Neuronal stem cell (in vitro differentiated cells): ENCODE measurements at places on chromosomes 3 and 15.

- DNase-seq = no peak
Measured at GRCh38 chr3:16430717-16431630, 82.5 kb downstream of the RFTN1 start.

DNA sequence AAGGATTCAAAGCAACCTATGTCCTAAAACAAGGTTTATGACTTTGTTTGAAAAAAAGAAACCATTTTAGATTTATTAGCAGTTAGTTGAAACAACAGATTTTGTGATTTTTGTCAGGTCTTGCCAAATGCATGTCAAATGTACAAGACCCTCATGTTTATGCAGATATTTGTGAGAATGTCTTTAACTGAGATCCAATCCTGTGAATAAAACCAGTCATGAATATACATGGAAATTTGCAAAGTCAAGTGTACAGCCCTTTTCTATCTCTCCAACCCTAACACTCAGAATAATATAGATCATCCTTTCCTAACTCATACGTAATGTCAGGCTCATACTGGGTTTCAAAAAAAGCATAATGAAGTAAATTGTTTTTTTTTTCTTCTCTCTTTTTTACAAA, 76.4 kb downstream of the DUT start:
- DNase-seq = no peak

DNA sequence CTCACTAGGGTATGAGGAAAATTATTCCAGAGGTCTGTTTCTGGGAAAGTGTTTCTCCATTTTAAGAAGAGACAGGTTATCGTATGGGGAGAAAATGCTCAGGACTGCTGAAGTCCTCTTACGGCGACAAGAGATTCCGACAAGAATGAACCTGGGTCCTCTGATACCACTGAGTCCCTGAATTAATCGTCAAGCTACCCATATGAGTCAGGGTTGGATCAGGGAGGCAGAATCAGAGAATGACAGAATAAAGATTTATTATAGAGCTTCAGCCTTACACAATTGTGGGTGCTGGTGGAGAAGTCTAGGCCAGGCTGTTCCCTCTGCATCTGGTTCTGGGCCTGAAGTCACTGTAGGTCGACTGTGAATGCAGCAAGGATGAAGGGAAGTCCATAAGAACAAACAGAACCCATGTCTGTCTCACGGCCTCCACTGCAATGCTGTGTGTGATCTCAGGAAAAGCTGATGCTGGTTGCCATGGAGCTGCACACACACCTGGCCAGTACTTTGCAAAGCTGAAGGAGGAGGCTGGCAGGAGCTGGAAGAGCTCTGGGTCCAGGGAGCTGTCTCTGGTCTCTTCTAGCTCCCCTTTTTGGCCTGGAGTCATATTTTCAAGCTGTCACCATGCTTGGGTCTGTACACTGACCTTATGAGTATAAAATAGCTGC, 83.9 kb downstream of the HHLA2 start:
- DNase-seq = no peak

DNA sequence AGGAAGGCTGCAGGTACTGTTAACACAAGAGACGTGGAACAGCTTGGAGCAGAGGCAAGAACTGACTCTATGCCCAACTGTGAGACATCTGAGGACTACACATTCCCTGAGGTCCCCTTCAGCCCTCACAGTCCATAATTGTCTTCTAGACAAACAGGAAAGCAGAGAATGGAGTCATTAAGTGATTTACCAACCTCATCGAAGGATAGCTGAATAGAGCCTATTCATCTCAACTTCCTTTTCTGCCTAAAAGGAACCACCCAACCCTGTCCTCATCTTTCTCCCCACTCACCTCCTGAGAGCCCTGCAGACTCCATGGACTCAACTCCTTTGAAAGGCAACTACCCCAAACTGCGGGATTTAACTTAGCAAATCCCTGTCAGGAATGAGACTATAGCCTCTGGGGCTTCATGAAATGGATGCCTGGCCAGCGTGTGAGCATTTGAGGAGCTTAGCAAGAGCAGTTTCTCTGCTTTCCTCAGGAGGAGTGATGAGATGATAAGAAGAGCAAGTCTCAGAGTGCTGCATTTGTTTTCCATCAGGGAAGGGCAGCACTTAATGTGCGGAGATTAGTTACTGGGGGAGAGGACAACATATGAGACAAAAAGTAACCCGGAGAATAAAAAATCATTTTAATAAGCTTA, 61.5 kb upstream of the FILIP1L start:
- no peak for DNase-seq

- DNase-seq = no peak
Measured at GRCh38 chr15:51227940-51228732, 110.3 kb downstream of the CYP19A1 start.
